ENCODE measurements at places on chromosomes 3 and 15.

- no peak for DNase-seq
Measured at GRCh38 chr3:134295930-134296329, 45.3 kb upstream of the RYK start.

DNA sequence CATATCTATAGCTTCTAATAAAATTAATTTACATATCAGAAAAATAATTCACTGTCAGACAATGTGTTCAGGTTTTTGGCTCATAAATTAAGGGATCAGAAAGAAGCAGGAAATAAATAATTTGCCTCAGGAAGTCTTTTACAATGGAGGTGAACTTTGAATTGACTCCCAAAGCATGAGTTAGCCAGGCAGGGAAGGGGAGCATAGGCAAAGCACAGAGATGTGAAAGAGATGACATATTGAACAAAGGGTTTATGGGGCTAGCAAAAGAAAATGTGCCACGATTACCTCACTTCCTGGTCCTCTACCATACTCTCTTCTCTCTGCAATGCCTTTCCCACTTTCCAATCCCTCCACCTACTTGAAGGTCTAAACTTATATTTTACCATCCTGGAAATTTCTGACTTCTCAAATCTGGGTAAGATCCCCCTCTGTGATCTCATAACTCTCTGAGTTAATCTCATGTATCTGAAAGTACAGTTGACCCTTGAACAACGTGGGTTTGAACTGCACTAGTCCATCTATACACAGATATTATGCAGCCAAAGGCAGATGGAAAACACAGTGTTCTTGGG is 4.1 kb upstream of the HEXA start:
- no peak for DNase-seq

- no peak for DNase-seq
Measured at GRCh38 chr3:8618950-8619349, 25.6 kb downstream of the SSUH2 start.

DNA sequence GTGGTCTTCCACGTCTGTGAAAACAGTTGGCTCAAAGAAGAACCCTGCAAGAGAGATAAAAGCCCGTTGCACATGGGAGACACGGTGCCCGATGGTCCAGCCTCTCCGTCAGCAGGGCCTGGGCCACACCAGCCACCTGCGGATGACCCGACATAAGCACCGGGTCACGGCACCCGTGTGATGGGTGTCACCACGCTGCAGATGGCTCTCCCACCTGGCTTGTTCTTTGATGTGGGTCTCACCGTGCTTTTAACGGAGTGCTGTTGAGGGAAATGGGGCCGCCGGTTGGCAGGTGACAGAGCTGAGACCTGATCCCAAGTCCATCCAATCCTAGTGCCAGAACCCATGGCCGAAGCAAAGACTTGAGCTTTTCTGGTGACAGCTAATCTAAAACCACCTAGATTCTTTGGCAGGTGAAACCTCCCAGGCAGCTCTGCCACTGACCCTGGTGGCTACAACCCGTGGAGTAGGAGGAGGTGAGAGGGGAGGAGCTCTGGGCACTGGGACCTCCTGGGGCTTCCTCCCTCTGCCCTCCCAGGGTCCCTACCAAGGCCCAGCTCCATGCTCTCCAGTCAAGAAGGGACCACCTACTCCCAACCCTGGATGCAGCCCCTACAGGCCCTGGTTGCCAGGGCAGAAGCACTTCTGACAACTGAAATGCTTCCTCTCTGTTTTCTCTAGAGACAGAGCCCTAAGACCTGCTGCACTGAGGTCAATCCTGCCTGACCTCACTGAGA is 23.4 kb upstream of the SLC41A3 start:
- DNase-seq: peak; percentile 2

DNA sequence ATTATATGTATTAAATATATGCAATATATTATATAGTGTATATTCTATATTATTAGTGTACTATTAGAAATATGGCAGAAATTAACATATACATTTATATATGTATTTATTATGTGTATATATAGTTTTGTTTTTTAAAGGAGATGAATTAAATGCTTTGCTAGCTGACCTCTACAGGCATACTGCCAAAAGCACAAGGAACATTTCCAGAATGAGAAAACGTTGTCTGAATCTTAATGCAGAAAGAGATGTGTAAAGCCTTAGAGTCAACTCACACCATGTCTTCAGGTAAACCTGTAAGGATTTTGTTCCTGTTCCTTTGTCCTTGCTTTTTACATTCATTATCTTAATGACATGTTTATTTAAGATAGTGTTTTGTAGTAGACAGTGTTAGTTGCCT is 111.9 kb downstream of the ST8SIA2 start:
- no peak for DNase-seq

DNA sequence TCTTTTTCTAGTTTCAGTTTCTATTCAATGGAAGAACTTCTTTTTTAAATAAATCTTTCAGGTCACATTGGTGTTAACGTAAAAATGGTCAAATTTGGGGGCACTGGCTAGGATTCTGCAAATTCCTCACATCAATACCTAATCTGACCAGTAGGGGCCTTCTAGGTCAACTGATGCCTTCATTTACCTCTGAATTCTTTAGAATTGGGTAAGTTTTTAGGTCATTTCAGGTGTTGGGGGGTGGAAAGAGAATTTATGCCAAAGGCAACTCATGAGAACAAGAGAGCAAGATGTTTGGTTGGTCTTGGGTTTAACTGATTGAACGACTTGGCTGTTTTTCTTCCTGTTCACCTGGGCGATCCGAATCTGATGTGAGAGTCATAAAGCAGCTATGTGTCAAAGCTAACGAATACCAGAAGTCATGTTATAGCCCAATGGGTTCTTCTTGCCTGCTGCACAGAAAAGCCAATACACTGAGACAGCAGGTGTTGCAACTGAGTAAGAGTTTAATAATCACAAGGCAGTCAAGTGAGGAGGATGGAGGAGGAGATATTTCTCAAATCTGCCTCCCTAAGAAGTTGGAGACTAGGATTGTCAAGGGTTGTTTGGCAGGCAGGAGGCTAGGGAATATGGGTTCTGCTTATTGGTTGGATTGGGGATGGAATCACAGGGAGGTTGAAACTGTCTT is 15.3 kb downstream of the LRRC49 start:
- no peak for DNase-seq

DNA sequence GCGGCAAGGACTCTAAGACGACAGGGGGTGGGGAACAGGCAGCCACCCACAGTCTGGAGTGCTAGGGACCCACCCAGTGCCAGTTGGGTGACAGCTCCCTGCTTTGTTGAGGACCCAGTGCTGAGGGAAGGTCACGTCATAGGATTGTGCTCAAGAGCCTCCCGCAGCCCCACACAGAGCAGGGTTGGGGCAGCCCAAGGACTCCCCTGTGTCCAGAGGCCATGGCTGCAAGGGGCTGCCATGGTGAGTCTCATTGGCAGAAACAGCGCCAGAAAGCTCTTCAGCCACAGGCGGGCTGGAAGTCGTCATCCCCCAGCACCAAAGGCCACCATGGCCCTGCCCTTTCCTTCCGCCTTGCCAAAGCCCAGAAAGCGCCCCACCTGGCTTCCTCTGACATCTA is 37.0 kb upstream of the PLXNA1 start:
- DNase-seq: no peak

DNA sequence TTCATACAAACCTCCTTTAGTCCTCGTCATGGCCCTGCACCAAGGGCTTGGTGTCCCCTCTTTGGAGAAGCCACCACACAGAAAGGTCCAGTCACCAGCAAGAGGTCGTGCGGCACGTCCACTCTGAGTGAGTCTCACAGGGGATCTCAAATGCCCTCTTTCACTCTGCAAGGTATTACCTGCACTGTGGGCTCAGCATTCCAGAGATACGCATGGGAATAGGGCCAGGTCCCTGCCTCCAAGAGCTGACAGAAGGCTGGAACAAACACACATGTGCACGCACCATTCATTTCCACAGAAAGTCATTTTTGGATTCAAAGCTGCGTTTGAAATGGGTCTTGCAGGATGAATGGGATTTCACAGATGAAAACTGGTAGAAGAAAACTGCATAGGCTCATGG is 50.4 kb upstream of the TJP1 start:
- DNase-seq: no peak

DNA sequence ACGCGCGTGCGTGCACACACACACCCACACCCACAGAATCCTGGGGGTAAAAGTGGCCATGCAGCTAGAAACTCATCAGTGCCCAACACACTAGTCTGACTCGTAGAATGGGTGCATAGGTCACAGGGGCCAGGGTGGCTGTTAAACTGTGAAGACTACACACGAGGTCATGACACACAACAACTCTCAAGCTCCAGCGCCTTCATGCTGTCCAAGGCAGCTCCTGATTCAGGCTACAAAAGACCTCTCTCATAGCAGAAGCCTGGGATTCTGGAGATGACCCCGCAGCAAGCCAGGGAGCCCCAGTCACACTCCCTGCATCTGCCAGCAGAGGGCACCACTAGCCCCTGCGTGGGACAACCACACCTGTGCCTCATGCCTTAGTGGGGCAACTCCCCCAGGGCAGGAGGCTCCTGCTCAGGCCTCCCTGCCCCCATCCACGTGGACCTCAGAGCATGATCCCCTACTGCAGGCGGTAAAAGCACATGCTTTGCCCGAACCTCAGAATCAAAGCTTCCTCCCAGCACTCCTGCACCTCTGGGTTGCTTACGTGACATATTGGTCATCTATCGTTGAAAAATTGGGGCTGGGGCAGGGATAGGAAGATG is 93.1 kb downstream of the LRIG1 start:
- peak; percentile 74 for DNase-seq

DNA sequence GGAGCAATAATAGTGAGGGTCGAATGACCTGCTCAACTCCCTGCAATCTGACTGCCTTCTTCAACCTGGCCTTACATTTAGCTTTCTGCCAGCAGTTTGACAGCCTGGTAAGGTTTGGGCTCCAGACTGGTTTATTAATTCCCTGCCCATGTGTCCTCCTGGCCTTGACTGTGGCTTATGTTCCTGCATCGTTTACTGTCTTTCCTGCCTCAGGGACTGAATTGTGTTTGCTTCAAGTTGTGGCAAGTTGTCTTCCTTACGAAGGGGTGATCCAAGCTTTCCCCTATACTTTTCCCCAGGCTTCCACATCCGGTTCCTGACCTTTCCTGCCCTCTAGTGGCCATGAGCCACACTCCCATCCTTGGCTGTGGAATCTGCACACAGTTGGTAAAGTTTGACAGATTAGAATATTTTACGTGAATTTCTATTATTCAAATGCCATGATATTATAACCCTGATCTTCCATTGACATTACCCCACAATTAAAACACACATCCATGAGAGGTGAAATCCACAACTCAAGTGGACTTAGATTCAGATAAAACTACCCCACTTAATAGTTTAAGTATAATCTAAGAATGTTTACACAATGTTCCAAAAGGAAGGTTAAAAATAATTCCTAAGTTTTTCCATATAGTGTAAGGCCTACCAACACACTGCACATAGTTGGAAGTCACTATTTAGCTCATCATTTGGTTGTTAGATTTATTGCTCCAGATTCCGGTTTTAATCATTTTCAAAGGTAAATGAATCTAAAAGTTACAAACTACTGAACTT is 95.7 kb downstream of the NEDD4 start:
- DNase-seq: peak; percentile 65

DNA sequence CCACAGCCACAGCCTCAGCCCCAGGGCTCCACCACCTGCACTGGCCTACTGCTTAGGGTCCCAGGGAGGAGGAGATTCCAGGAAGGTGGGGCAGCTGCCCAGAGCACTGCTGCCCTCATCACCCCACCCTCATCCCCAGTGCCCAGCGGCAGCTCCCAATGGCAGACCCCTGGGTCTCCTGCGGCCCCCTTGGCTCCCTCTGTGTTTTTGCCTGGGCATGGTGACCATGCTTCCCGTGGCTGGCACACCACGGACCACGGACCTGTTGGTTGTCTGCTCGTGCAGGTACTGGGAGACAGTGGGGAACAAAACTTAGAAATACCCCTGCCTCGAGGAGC is 2.7 kb downstream of the CHST13 start:
- DNase-seq: no peak

GRCh38 chr3:177361081-177361938 is 164.0 kb upstream of the TBL1XR1 start:
- DNase-seq: no peak

DNA sequence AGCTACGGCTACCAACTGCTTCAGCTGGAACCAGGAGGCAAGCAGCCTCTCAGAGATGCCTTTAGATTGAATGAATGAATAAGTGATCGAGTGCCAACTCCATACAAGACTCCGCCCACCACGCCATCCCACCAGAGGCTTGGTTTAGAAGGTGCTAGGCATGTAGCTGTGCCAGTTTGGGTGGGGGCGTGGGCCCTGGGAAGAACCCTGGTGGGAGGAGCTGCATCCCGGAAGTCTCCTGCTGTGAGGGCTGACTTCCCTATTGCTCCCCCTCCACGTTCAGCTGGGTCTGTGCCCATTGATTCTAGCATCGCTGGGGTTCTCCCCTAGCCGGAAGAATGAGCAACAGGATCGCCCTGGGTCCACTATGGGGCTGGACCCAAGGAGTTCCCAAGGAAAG is 20.9 kb downstream of the LINGO1 start:
- no peak for DNase-seq

GRCh38 chr3:32481791-32482631 is 20.6 kb downstream of the CMTM6 start:
- no peak for DNase-seq

DNA sequence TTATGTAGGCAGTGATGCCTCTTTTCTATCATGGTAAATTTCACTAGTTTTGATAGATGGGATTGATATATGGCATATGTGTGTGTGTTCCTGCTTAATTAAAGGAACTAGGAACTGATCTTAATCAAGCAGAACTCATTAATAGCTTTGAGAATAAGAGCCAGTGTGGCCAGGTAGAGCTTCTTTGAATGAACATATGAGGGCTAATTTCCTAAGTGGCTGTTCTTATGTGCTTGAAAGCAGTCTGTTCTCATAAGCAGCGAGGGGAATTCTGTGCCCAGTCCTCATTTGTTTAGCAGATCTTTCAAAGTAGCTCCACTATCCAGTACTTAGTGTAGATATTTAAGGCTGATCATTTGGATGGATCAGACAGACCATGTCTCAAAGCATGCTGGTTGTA is 164.2 kb downstream of the GABRG3 start:
- DNase-seq: no peak

DNA sequence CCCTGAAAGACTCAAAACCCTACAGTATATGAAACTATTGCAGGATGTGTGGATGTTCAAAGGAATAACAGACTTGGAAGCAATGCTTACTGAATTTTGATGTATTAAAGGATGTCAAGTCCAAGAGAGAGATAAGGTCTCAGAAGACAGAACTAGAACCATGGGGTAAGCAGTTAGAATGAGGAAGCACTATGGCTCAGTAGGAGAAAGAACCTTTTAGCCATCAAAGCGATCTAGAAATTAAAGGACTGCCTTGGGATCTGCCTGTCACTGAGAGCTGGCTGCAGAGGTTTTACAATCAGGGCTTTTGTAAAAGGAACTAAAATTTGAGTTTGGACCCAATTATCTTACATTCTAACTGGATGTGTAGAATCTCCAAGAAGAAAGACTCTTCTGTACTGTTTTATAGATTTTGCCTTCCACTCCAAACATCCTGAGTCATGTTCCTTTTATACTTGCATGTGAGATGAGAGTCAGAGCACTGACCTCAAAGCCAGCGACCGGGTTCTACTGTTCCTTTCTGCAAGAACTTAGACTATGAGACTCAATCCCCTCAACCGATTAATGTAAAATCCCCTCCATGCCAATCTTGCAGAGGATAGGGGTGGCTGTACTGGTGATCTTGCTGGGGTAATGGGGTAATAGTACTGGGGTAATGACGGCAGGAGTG is 412.3 kb upstream of the TPRG1 start:
- no peak for DNase-seq

GRCh38 chr15:89825271-89825940 is 10.8 kb upstream of the ANPEP start:
- no peak for DNase-seq

GRCh38 chr3:115160295-115160694 is 13.2 kb upstream of the ZBTB20 start:
- DNase-seq: no peak
